ENCODE measurements at places on chromosomes 13 and 19.

DNA sequence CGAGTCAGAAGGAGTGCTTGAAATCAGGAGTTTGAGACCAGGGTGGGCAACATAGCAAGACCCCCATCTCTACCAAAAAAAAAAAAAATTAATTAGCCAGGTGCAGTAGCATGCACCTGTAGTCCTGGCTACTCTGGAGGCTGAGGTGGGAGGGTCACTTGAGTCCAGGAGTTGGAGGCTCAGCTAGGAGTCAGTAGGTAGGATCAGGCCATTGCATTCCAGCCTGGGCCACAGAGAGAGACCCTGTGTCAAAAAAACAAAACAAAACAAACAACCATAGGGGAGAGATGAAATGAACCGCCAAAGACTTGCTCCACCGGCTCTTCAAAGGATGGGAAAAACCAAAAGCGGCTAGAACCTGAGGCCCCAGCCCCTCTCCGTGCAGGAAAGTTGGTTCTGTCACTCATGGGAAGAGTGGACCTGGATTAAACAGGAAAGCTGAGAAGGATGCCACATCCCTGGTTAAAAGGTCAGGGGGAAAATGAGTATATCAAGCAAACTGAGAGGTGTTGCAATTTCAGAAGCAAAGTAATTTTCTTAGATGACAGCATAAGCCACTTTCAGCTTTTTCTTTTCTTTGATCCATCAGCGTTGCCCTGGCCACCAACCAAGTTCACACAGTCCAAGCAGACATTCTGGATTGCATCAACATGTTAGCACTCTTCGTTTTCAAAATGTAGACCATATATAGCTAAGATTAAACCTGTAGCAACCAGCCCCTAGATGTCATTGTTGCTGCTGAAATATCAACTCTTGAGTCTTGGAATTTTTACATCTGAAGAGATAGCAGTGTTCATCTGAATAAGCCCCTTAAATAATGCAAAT, 8.9 kb upstream of the ZNF507 start:
- H3K27me3 ChIP-seq = peaks cover 11% of the 10 kb centered on the region
- H3K36me3 ChIP-seq = peaks cover 2% of the 10 kb centered on the region
- no peak overlapping the region for H3K4me3 ChIP-seq
- DNase-seq = no peak
- H3K27ac ChIP-seq = no peak overlapping the region

GRCh38 chr19:39160523-39160861, 34.9 kb downstream of the PAK4 start:
- H3K4me1 ChIP-seq = peaks cover 55% of the 10 kb centered on the region
- DNase-seq = no peak
- H3K27ac ChIP-seq = peak overlapping the region; percentile 75
- H3K27me3 ChIP-seq = no peaks in the 10 kb centered on the region
- H3K36me3 ChIP-seq = peaks cover 4% of the 10 kb centered on the region

GRCh38 chr19:15292140-15292539, 40.2 kb downstream of the BRD4 start:
- peak overlapping the region; percentile 71 for H3K4me3 ChIP-seq
- DNase-seq = no peak
- H3K27me3 ChIP-seq = no peaks in the 10 kb centered on the region
- peaks cover 94% of the 10 kb centered on the region for H3K4me1 ChIP-seq
- H3K36me3 ChIP-seq = peaks cover 10% of the 10 kb centered on the region

DNA sequence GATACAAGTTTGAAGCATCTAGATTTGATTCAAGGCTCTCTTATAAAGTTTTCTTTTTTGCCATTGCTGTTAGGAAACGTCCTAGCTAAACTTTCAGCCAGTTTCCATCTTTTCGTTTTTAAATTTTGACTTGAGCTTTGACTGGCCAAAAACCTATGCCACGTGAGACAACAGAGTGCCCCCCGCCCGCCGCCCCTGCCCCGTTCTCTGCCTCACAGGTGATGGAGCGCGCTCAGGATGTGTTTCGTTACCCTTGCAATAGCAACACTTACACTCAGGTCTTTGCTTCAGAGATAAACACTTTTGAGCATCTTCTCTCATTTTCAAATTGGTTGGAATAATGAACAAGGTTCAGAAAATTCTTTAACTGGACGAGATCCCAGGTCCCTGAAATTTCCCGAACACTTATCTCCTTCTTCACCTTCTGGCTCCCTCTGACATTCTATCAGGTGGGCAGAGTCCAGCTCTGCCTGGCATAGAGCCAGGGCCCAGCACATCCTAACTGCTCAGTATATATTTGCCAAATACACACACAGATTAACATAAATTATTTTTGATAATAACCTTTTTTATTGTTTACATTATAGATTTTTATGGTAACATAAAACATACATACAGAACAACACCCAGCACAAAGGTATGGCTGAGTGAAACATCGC, 301.1 kb downstream of the IRS2 start:
- DNase-seq = no peak
- no peaks in the 10 kb centered on the region for H3K4me1 ChIP-seq
- H3K36me3 ChIP-seq = no peaks in the 10 kb centered on the region
- H3K27me3 ChIP-seq = no peaks in the 10 kb centered on the region
- H3K27ac ChIP-seq = no peak overlapping the region

DNA sequence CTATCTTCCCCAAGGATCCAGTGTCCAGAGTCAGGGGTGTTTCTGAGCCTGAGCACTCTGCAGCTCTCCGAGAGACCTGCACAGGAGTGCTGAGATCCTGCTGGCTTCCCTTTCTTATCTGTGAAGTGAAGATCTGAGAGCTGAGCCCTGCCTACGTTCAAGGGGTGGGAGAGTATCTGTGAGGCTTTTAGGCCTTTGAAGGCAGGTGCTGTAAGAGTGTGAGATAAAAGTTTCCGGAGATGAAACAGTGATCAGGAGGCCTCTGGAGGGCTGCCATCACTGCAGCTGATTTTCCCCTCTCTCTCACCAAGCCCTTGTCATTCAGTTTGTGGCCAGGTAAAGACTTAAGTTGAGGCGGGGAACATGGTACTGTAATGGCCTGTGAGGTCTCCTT, 83.1 kb downstream of the AKAP11 start:
- H3K4me3 ChIP-seq = peak overlapping the region; percentile 14
- peak; percentile 26 for DNase-seq
- no peaks in the 10 kb centered on the region for H3K27me3 ChIP-seq
- peaks cover 27% of the 10 kb centered on the region for H3K4me1 ChIP-seq

- H3K27ac ChIP-seq = no peak overlapping the region
- H3K36me3 ChIP-seq = peaks cover 16% of the 10 kb centered on the region
- peaks cover 5% of the 10 kb centered on the region for H3K4me1 ChIP-seq
- peak; percentile 79 for DNase-seq
- H3K4me3 ChIP-seq = no peak overlapping the region
Observed at GRCh38 chr19:49983645-49984229, 22.8 kb upstream of the SIGLEC11 start.

- no peak overlapping the region for H3K27ac ChIP-seq
- no peak overlapping the region for H3K4me3 ChIP-seq
- H3K4me1 ChIP-seq = no peaks in the 10 kb centered on the region
Observed at GRCh38 chr13:39565036-39565949, 37.7 kb downstream of the LHFPL6 start.

DNA sequence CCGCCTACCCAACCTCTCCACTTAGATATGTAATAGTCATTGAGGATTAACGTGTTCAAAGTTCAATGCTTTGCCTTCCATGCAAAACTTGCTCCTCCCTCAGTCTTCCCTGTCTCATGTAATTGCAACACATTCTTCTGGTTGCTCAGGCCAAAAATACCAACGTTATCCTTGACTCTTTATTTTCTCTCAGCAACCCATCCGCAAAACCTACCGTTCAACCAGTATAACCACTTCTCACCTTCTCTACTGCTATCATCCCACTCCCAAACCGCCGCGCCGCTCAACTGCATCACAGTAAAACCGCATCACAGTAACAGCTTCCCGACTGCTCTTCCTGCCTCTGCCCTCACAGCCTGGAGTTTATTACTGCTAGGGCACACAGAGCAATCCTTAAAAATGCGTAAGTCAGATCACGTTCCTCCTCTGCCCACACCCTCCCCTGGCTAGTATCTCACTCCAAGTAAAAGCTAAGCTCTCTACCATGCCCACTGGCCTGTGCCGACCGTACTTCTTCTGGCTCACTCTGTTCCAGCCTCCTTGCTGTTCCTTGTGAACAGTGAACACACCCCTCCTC, 8.2 kb downstream of the MTIF3 start:
- H3K36me3 ChIP-seq = peaks cover 27% of the 10 kb centered on the region
- peaks cover 53% of the 10 kb centered on the region for H3K4me1 ChIP-seq
- peak overlapping the region; percentile 61 for H3K27ac ChIP-seq
- H3K4me3 ChIP-seq = peak overlapping the region; percentile 69

GRCh38 chr19:7506385-7507328, 9.2 kb upstream of the ZNF358 start:
- H3K27ac ChIP-seq = peak overlapping the region; percentile 64
- H3K4me1 ChIP-seq = peaks cover 10% of the 10 kb centered on the region
- H3K4me3 ChIP-seq = no peak overlapping the region
- H3K27me3 ChIP-seq = peaks cover 52% of the 10 kb centered on the region

DNA sequence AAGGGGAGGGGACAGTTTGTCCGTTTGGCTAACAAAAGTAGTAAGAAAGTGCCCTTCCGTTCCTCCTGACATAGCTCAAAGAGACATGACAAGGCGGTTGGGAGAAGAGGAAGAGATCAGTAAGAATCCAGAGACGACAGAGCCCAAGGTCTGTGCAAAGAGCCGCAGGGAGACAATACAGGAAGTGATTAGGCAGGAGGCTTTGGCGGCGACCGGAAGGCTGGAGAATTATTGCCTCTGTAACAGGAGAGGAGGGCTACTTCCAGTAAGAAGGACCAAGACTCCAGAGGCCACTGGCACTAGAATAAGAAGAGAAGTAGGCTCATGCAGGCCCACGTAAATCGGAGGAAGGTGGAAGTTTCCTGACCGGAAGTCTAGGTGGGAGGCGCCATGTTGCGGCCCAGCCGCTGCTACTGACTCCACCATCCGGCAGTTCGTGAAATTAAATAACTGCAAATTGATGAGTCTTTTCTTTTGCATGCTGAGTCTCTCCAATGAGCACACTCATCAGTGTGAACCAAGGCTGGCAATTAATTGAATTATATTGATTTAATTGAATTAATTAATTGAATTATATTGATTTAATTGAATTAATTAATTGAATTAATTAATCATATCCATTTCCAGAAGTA, 9.9 kb downstream of the RFX2 start:
- H3K27ac ChIP-seq = no peak overlapping the region
- peaks cover 6% of the 10 kb centered on the region for H3K4me1 ChIP-seq
- no peak for DNase-seq
- H3K27me3 ChIP-seq = peaks cover 7% of the 10 kb centered on the region
- peaks cover 5% of the 10 kb centered on the region for H3K36me3 ChIP-seq
- peak overlapping the region; percentile 23 for H3K4me3 ChIP-seq

GRCh38 chr13:43583321-43583720, 203.5 kb downstream of the ENOX1 start:
- H3K27me3 ChIP-seq = peaks cover 13% of the 10 kb centered on the region
- no peak for DNase-seq
- peaks cover 2% of the 10 kb centered on the region for H3K36me3 ChIP-seq
- no peak overlapping the region for H3K27ac ChIP-seq

DNA sequence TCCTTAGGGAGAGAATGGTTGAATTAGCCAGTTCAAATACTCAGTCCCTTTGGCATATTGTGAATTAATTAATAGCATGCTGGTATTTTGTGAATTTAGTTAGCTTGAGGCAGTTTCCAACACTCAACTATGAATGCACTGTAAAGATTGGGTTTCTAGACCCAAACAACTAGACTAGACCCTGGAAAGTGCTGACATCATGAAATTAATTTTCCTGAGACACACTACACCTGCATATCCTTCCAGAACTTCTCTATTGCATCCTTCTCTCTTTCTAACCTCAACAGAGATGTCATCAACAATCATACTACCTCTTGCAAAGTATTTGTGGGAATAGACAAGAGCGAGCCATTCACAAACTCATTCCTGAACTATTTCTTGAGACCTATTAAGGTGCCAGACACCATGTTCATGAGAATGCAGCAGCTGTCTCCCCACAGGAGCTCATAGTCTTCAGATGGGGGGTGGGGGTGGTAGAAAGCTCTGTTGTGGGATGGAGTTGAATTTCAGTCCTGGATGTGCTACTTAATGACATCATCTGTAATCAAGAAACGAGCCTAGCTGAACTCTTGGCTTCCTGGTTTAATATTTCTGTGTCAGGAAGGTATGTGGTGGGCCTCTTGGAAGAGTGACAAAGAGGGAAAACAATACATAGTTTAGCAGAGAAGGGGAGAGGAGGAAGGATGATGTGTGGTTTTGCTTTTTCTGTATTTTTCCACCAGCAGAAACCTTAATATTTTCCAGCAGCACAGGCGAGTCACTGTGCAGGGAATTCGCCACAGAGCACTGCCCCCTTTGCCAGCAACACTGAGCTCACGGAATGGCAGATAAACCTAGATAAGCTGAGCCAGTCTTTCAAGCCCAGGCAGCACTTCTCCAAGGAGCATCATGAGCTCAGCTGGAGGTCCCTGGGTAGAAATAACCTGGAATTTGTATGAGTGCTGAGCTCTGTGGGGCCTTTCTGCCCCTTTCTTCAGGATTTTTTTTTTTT, 53.1 kb upstream of the CYSLTR2 start:
- H3K4me3 ChIP-seq = no peak overlapping the region
- no peak overlapping the region for H3K27ac ChIP-seq
- no peak for DNase-seq
- peaks cover 4% of the 10 kb centered on the region for H3K4me1 ChIP-seq
- no peaks in the 10 kb centered on the region for H3K36me3 ChIP-seq

DNA sequence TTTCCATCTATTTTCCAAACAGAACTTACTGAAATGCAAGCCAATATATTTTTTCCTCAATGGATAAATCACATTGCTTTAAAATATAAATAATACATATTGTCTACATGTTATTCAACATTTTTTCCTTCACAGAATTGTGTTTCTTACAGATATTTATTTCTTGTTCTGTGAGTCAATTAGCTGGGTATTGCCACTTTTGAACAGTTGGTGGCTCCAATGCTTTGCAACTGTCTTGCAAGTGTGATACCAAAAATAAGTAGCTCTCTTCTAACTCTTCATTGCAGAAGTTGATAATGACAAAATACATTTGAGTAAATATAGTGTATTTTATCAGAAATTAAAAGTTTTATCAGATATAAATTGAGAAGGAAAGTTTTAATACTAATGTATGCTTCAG, 17.1 kb upstream of the GPC5 start:
- DNase-seq = no peak
- peaks cover 2% of the 10 kb centered on the region for H3K36me3 ChIP-seq
- peaks cover 14% of the 10 kb centered on the region for H3K27me3 ChIP-seq
- H3K27ac ChIP-seq = no peak overlapping the region
- H3K4me3 ChIP-seq = no peak overlapping the region

- H3K4me1 ChIP-seq = peaks cover 20% of the 10 kb centered on the region
- H3K4me3 ChIP-seq = no peak overlapping the region
- H3K27ac ChIP-seq = no peak overlapping the region
- peaks cover 6% of the 10 kb centered on the region for H3K36me3 ChIP-seq
- DNase-seq = no peak
Observed at GRCh38 chr13:99821741-99822140, 149.8 kb downstream of the ZIC5 start.

DNA sequence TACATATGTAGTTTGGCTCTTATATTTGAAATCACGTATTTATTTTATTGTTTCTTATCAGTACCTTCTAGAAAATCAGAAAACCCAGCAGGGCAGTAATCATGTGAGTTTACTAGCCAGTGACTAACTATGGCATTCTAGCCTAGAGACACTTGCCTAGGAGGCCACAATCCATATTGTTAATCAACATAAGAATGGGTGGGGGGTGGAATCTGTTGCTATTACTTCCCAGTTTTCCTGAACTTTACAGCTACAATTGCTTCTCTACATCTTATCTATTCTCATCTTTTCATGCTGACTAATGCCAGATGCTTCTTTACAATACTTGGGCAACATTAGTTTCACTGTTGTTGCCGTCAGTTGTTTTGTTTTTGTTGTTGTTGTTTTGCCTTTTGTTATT, 18.7 kb upstream of the ATXN8OS start:
- H3K27ac ChIP-seq = no peak overlapping the region
- no peaks in the 10 kb centered on the region for H3K4me1 ChIP-seq
- DNase-seq = no peak
- no peak overlapping the region for H3K4me3 ChIP-seq
- no peaks in the 10 kb centered on the region for H3K27me3 ChIP-seq
- H3K36me3 ChIP-seq = no peaks in the 10 kb centered on the region

All from central memory CD8-positive, alpha-beta T cell (primary cell).